ENCODE measurements at places on chromosomes 6 and 20. TPM values are rescaled to one million over a fixed set of nuclear protein-coding genes. Genes with fewer than 3 reads are reported as not detected.
A peak's percentile ranks its signal among the peaks of the same experiment; 100 is the strongest.

Gene AGER
- 2.0 TPM for total RNA-seq

Gene FOXA2
- not detected for total RNA-seq

Gene RIMS1
- total RNA-seq: 0.20 TPM

Gene TMEM244
- total RNA-seq: not detected

Gene STK38
- total RNA-seq: 21.9 TPM

Gene HSF2
- 17.9 TPM for total RNA-seq

Gene FNDC1
- total RNA-seq: 2.6 TPM

Gene AIF1
- 8.8 TPM for total RNA-seq

- no peak overlapping the region for H3K4me3 ChIP-seq
- no peak for DNase-seq
- H3K4me1 ChIP-seq: no peaks in the 10 kb centered on the region
- H3K36me3 ChIP-seq: no peaks in the 10 kb centered on the region
- no peaks in the 10 kb centered on the region for H3K27me3 ChIP-seq
Measured at GRCh38 chr6:65706436-65706835, 590 bp downstream of the EYS start.

DNA sequence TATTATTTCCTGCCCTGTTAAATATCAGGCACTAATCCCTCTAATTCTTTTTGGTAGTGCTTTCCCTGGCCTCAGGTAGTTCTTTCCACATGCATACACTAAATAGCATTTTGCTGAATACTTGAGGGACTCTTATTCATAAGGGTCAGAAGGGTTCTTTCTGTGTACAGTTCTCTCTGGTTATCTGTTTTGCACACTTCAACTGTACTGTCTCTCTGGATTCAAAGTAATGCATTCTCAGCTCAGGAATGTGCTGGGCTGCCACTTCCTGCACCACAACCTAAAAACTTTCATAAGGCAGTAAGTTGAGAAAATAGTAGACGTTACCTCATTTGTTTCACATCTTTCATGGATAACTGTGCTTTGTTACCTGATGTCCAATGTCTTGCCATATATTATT lies 32.1 kb downstream of the C6orf141 start:
- no peak overlapping the region for H3K27ac ChIP-seq
- DNase-seq: no peak
- H3K4me1 ChIP-seq: no peaks in the 10 kb centered on the region
- no peaks in the 10 kb centered on the region for H3K27me3 ChIP-seq
- H3K4me3 ChIP-seq: no peak overlapping the region
- H3K36me3 ChIP-seq: no peaks in the 10 kb centered on the region

DNA sequence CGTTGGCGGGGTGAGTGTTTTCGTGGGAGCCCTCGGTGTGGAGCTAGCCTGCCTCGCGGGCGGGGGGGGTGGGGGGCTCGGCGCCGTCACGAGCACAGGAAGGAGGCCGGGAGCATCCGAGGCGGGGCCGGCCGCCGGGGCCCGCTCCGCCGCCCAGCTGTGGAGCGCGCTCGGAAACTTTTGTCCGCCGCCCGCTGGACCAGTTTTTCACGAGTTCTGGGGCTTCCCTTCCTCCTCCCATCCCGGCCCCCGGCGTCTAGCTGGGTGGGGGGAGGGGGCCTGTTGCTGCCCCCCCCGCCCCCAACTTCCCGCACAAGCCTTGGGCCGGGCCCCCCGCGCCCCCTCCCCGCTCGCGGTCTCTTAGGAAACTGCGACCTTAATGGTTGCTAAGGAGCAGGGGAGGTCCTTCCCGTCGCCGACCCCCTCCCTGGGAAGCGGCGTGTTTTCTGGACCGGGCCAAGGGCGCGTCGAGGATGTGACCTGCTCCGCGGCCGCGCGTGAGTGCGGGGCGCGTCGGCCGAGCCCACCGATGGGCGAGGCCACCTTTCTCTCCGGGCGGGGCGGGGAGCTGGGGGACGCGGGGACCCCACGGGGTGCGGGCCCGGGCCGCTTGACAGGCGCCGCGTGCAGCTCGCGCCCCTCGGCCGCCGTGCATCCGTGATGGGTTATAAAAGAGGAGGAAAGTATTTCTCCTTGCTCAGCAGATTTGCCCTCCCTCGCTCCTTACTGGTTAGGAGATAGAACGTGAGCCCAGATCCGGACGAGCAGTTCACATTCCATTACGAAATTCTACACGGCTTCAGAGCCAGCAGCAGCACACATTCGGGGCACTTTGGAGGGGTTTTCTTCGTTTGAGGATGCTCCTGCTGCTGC lies 1.4 kb downstream of the RREB1 start:
- H3K4me1 ChIP-seq: peaks cover 23% of the 10 kb centered on the region
- H3K36me3 ChIP-seq: no peaks in the 10 kb centered on the region
- H3K27ac ChIP-seq: peak overlapping the region; percentile 96
- H3K27me3 ChIP-seq: no peaks in the 10 kb centered on the region

DNA sequence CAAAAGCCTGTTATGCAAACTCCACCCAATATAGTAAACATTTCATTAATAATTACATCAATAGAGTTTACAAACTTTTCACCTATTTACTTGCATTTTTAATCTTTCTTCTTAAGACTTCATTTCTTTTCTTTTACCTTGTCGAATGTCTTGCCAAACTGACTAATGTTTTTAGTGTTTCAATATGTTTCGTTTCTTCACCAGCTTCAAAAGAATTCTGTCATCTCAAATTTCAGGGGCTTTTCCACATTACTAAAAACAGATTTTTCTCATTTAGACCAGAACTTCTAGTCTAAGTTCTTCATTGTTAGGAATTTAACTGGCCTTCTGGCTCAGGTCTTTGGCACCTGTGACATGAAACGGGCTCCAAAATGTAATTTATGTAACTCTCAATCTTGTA lies 196.5 kb downstream of the ARHGAP18 start:
- no peak for DNase-seq
- H3K27ac ChIP-seq: no peak overlapping the region
- no peak overlapping the region for H3K4me3 ChIP-seq
- H3K27me3 ChIP-seq: no peaks in the 10 kb centered on the region
- H3K36me3 ChIP-seq: peaks cover 85% of the 10 kb centered on the region

Measured in heart right ventricle (tissue), 16 donors.